Urinary bladder (tissue), 4 donors: ENCODE measurements at places on chromosomes 7 and 10.

DNA sequence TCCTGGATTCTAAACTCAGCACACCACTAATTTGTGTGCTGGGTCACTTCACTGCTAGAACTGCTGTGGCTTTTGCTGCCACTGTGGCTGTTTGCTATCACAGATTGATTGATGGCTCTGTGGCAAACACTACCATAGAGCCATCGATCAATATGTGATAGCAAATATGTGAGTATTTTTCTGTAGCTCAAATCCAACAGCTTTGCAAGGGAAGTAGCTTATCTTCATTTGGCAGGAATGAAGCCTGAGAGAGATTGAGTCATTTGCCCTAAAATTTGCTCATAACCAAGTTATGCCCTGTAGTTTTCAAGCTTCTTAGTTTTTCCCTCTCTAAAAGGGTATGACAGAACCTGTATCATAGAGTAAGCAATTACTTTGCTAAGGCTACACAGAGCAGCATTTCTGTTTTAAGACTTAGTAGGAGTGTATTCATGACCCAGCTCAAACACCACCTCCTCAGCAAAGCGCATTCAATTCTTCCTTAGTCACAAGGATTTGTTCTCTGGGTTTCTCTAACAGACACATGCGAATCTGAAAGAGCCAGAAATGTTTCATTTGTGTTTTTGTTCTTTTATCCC, 43.1 kb downstream of the MINPP1 start:
- no peak for DNase-seq

- no peak for DNase-seq
These were observed 207.7 kb upstream of the TEX47 start for GRCh38 chr7:89002981-89003956.

DNA sequence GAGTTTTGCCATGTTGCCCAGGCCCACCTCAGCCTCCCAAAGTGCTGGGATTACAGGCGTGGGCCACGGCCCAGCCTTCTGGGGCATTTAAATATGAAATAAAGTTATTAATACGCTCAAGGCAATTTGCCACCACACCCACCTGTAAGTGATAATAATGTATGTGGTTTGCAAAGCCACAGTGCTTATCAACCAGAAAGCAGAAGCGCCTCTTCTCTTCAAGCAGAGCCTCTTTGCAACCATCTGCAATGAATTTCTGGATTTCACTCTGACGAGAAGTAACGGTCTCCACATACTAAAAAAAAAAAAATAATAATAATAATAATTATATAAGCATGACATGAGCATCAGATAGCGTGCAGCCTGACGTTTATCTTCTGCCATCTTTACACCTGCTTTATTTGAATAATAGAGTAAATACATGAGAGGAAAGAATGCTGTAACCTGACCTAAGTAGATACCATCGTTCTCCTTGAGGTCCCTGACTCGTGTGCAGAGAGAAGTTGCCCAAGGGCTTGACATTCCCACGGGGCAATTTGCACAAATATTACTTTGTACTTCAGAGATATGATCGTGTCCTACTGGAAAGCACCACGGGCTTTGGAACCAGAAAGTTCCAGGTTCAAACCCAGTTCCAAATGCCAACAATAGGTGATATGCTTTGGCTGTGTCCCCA, 34.0 kb downstream of the BRI3 start:
- no peak for DNase-seq

GRCh38 chr10:15516256-15517085, 145.4 kb upstream of the FAM171A1 start:
- DNase-seq: no peak

GRCh38 chr7:7176406-7177043, 5.8 kb upstream of the C1GALT1 start:
- no peak for DNase-seq

- no peak for DNase-seq
These were observed 811.8 kb upstream of the CELF2 start for GRCh38 chr10:10205906-10206305.

GRCh38 chr7:68601826-68602225, 996.4 kb upstream of the AUTS2 start:
- no peak for DNase-seq

DNA sequence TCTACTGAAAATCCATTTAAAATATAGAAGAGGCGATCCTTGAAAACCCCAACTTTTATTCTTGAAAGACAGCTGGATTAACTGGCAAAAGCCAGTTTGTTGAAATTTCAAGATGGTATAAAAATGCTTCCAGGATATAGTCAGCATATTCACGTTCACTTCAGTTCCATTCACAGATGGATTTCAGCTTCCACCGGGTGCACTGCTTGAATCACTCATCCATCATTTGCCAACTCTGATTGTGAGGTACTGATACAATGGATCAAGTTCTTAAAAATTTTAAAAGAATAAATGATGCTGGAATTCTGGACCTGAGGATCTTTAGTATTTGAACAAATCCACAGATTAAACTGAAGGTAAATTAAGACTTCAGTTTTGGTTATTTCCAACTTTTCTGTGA, 2.4 kb downstream of the PURB start:
- DNase-seq: no peak

DNA sequence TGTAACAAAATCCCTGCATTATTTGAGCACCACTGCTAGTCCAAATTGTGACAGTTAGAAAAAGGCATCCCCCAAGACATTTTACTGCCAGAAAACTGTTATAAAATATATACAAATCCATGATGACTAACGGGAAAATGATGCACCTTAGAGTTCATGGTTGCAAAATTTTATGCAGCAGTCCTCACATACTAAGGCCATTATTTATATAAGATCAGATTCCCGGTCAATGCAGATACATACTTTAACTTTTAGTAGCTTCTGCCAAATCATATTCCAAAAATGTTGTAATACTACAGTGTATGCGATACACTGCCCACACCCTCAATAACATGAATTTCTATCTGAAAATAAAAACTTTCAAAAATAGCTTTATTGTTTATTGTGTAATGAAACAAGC, 239.9 kb upstream of the ZNF32 start:
- no peak for DNase-seq

- peak; percentile 26 for DNase-seq
These were observed 657 bp downstream of the CDNF start for GRCh38 chr10:14837003-14837756.

GRCh38 chr10:89649051-89649450, 4.0 kb upstream of the PANK1 start:
- DNase-seq: no peak

DNA sequence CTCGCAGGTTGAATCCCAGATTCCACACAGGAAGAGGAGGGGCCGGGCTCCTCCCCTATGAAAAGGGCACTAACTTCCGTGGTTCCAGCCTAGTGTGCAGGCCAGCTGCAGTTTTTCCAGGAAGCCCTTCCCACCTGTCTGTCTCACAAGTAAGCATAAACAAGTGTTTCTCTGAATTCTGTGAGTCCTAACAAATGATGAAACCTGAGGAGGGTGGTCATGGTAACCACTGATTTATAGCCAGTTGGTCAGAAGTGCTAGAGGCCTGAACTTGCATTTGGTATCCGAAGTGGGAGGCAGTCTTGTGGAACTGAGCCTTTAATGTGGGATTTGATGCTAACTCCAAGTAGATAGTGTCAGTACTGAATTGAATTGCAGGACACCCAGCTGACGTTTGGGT, 54.7 kb upstream of the STEAP4 start:
- no peak for DNase-seq

DNA sequence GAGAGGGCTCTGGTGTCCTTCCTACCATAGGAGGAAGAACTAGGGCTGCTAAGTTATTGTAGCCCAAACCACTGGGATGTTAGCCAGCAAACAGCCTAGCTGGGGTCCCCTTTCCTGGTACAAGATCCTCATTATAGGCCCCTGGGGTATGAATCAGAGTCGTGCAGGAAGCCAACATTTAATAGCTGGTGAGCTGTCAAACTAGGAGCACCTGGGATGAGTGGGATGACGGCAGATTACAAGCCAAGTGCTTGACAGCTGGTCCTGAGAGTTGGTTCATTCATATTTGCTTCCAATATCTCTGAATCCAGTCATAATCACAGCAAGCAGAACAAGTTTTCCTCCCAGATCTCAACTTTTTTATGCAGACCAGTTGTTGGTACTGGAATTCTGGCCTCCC, 25.1 kb upstream of the DNAJB12 start:
- no peak for DNase-seq

- no peak for DNase-seq
These were observed 33.0 kb upstream of the LRRTM3 start for GRCh38 chr10:66892871-66893270.

- no peak for DNase-seq
These were observed 221.4 kb downstream of the MTERF1 start for GRCh38 chr7:91659096-91659495.

DNA sequence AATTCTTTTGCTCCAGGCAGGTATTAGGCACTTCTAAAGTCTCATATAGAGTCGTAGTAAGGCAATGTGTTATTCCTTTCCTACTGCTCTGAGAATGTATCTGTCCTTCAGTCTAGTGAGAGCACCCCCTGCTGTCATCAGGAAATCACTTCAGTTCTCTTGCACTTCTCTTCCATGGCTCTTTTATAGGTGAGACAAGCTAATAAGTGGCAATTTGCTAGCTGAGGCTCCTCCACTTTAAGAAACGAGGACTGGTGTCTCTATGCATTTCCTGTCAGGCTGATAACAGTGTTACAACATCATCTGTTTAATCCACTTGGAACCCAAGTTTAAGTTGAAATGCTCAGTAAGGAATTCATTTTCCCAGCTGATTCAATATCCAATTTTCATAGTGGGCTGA, 350.6 kb downstream of the TFEC start:
- DNase-seq: no peak

DNA sequence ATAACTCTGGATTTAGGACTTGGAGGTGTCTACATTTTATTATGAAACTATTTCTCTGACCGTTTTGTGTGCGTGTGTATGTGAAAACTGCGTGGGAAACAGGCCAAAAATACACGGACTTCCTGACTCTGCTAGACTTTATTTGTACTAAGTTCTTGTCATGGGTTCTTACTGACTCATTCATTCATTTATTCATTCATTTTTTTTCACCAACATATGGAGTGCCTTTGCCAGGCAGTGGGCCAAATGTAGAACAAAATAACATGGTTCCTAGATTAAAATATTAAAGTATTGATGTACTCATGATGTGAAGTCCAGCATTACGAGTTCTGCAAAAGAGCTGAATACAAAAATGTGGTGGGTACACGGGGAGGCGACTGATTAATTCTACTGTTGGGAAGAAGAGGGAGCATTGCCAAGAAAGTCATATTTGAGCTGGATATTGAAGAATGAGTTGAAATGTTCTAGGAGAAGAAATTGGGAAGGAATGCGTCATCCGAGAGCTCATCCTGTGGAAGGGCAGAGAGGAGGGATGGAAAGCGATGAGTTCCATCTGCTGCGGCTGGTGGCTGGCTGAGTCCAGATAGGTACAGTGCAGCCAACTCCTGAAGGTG, 24.6 kb downstream of the CACNB2 start:
- DNase-seq: no peak

- DNase-seq: no peak
These were observed 37.2 kb upstream of the TMEM273 start for GRCh38 chr10:49225218-49225876.

- DNase-seq: no peak
These were observed 2.4 kb upstream of the INHBA start for GRCh38 chr7:41705109-41705901.

DNA sequence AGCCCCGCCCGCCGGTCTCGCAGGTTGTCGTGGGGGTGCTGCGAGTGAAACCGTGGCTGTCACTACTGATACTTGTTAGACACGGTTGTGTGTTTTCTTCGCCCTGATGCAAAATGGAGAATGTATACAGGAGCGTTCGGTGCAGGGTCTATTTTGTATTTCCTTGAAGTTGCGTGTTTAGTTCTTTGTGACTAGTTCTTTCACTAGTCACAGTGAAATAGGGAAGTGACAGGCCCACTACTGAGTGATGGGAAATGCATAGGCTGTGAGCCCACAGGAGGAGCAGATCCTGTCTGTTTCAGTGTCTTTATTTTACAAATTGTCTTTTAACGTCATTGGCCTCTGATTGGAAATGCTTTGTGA, 675 bp downstream of the ABRAXAS2 start:
- DNase-seq: no peak

DNA sequence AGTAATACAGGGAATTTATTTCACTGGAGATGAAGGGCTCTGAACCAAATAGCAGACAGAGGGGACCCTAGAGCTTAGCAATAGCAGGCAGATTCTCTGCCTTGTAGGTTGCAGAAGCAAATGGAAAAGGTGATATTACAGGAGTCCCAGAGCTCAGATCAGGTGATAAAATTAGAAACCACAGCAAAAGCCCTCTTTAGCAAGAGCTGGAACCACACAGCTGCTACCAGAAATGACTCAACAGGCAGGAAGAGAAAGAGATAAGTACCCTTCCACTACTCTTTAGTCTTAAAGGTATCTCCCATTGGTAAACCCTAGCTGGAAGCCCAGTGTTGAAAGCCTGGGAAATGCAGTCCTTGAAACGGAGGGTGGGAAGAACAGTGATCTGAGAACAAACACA, 535.6 kb upstream of the GHITM start:
- no peak for DNase-seq

- peak; percentile 29 for DNase-seq
These were observed 195.6 kb downstream of the CUX1 start for GRCh38 chr7:102012941-102013461.

DNA sequence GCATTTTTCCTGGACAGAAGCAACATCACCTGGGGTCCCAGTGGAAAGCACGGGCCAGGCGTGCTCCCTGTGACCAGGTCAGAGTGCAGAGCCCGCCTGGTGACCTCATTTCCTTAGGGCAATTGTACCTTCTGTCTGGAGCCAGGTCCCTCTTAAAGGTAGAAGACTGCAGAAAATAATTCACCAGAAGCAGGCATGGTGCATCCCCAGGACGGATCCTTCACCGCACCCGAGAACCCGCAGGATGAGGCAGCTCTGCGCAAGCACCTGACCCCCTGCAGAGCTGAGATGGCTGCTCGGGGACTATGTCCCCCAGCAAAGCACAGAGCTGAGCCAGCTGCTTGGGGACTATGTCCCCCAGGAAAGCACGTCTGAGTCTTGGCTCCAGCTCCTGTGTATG, 557.6 kb downstream of the PTPRN2 start:
- no peak for DNase-seq

- no peak for DNase-seq
These were observed 199.9 kb downstream of the TRIL start for GRCh38 chr7:28758186-28758585.

DNA sequence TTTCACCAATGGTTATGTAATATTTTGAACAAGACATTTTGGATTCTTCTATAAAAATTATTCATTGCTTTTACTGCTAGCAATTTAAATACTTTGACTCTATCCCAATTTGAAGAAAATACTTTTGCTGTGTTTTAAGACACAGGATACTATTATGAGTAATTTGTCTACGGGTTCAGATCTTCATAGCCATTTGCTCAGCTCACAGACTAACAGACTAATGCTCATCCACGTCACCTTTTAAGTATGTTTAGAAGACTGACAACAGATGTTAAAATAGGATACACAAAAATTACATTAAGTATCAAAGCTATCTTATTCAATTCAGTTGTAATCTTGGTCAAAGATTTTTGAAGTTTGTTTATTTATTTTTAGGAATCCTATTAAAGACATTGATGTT, 251.3 kb upstream of the CHRM2 start:
- no peak for DNase-seq
